Tibial nerve (tissue), 4 donors: ENCODE measurements at places on chromosomes 6 and 20. TPM values are rescaled to one million over a fixed set of nuclear protein-coding genes. Genes with fewer than 3 reads are reported as not detected.

DNA sequence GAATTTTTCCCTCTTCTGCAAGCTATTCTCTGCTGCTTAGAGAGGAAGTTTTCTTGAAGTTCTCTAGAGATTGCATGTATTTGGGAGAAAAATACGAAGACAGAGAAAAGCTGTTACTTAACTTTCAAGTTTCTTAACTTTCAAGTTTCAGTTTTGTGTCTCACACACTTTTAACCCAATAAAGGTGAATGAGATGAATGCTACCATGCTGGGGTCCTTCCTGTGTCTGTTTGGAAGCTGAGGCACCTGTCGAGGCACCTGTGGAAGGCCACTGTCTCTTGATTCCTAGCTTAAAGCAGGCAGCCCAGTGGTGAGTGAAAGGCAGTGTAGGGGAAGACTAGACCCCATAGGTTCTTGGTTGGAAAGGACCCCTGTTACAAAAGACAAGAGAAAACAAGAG, 372.8 kb upstream of the JARID2 start:
- DNase-seq, result no peak

The SNAP91 gene
- not detected for total RNA-seq

The CAGE1 gene
- not detected for total RNA-seq

- DNase-seq, result no peak
Measured at GRCh38 chr6:47524136-47524845, 46.7 kb downstream of the CD2AP start.

DNA sequence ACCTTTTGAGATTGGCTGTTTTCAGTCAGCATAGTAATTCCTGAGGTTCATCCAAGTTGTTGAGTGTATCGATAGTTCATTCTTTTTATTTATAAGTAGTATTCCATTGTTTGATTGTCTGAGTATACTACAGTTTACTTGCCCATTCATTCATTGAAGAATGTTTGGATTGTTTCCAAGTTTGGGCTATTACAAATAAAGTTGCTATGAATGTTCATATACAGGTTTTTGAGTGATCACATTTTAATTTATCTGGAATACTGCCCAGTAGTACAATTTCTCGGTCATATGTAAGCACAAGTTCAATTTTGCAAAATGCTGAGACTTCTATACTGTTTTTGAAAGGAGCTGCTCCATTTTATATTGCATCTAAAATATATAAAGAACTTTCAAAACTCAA, 14.2 kb upstream of the EPHA7 start:
- no peak for DNase-seq

The GZF1 gene
- 19.6 TPM for total RNA-seq

- no peak for DNase-seq
Measured at GRCh38 chr20:20731000-20731944, 18.8 kb upstream of the RALGAPA2 start.
